ENCODE measurements at places on chromosomes 11 and 22. TPM values are rescaled to one million over a fixed set of nuclear protein-coding genes. Genes with fewer than 3 reads are reported as not detected.

The OR52I1 gene
- total RNA-seq = not detected

The MOV10L1 gene
- 0.64 TPM for total RNA-seq

The KDM4E gene
- total RNA-seq = not detected

The MS4A3 gene
- not detected for total RNA-seq

The PNPLA3 gene
- total RNA-seq = 3.0 TPM

The ZP1 gene
- not detected for total RNA-seq

The CHKB gene
- 23.7 TPM for total RNA-seq

The NNMT gene
- 356 TPM for total RNA-seq

The C11orf42 gene
- total RNA-seq = not detected

The NPAS4 gene
- total RNA-seq = not detected

The PGGHG gene
- total RNA-seq = 1.9 TPM

The RASSF10 gene
- total RNA-seq = 1.5 TPM

The OR51B4 gene
- not detected for total RNA-seq

The DNAJC24 gene
- total RNA-seq = 11.8 TPM

The RHOD gene
- total RNA-seq = 149 TPM

The GP1BB gene
- under 0.01 TPM for total RNA-seq

The CARNS1 gene
- not detected for total RNA-seq

The CEND1 gene
- total RNA-seq = not detected

The RBM4 gene
- total RNA-seq = 79.5 TPM

The KRTAP5-1 gene
- total RNA-seq = not detected

The GRAP2 gene
- total RNA-seq = not detected

The ZDHHC5 gene
- total RNA-seq = 31.8 TPM

The BTG4 gene
- not detected for total RNA-seq

The SCGB1A1 gene
- total RNA-seq = not detected

The OR2AT4 gene
- total RNA-seq = not detected

The OR6Q1 gene
- total RNA-seq = not detected

The CENPM gene
- total RNA-seq = 7.7 TPM

Measured in tracheal epithelial cell (primary cell).